ENCODE measurements at places on chromosomes 11 and 22.

DNA sequence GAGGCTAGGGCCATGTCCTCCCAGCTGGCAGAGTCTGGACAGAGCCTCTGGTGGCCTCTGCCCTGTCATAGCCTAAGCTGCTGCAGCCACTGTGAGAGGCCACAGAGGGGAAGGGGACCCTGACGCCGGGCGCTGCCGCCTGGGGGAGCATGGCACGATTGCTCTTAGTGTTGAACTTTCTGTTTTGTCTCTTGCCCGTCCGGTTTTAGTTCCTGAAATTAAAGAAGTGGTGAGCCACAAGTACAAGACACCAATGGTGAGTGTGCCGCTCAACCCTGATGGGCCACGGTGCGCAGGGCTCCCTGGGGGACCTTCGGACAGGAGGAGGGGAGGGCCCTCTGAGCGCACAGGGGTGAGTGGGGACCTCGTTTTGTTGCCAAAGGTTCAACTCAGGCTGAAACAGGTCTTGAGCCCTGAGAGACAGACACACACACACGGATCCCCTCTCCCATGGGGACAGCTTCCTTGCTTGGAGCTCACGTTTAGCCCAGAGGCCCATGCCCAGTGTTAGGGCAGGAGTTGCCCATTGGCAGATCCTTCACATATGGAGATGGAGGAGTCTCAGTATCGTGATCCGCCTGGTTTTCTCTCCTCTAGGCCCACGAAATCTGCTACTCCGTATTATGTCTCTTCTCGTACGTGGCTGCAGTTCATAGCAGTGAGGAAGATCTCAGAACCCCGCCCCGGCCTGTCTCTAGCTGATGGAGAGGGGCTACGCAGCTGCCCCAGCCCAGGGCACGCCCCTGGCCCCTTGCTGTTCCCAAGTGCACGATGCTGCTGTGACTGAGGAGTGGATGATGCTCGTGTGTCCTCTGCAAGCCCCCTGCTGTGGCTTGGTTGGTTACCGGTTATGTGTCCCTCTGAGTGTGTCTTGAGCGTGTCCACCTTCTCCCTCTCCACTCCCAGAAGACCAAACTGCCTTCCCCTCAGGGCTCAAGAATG is 23.8 kb downstream of the MYBPC3 start:
- no peak for DNase-seq

- no peak for DNase-seq
These were observed 153.9 kb downstream of the CHST1 start for GRCh38 chr11:45511566-45511965.

- no peak for DNase-seq
These were observed 11.1 kb downstream of the C11orf42 start for GRCh38 chr11:6216501-6216900.

DNA sequence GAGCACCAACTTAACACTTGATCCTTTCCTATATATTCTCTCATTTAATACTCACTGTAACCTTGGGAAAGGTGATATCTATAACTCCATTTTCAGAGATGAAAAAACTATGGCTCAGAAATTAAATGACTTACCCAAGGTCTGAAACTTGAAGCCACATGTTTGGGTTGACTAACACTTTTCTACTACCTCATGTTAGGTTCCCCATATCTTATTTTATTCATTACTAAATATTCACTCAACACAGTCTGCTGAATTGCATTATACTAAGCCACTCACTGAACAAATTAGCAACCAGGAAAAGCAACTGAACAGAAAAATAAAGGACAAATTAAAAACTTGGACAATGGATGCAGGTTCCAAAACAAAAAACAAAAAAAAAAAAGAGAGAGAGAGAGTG is 59.9 kb downstream of the FAM168A start:
- DNase-seq, result no peak

GRCh38 chr11:1839924-1840779 is 1.4 kb downstream of the TNNI2 start:
- DNase-seq, result no peak

DNA sequence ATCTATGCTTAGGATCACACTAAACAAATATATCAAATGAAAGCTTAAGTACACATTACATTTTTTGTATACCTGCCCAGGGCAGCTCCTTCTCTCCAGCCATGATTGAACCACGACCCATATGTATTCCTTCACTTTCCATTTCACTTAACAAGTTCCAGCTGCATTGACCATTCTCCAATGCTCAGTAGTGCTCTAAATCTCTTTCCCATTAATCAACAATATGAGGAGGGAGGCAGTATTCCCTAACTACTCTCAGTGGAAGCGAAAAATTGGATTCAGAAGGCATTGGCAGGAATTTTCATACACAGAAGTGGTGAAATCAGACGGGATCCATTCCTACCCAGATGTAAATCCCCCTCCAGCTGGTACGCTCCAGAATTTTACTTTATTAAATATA is 372.0 kb upstream of the LUZP2 start:
- DNase-seq, result no peak

GRCh38 chr11:123479048-123479837 is 49.2 kb downstream of the GRAMD1B start:
- DNase-seq, result no peak

GRCh38 chr11:32341620-32342613 is 93.4 kb downstream of the WT1 start:
- no peak for DNase-seq

GRCh38 chr11:130001461-130002351 is 929 bp downstream of the PRDM10 start:
- DNase-seq, result no peak

GRCh38 chr11:116311206-116311605 is 461.6 kb downstream of the BUD13 start:
- DNase-seq, result peak; percentile 33

- no peak for DNase-seq
These were observed 5.5 kb downstream of the TTC28 start for GRCh38 chr22:28674121-28674563.

GRCh38 chr11:41398175-41398574 is 61.3 kb downstream of the LRRC4C start:
- no peak for DNase-seq

DNA sequence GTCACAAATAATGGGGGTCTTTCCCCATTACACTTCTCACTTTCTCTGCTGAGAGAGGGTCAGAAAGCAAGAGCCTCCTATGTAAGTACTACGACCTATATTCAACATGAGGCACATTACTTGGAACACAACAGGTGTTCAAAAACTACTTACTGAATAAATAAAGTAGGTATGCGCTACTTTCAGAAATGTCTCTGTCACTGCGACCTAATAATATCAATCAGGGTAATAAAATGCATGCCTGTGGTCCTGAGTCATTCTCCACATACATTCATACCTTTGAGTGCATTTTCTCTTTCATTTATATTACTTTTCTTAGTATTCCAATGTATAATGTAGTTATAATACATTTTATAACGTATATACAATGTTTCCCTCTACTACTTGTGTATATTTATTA is 838.9 kb downstream of the DLG2 start:
- DNase-seq, result no peak

- no peak for DNase-seq
These were observed 566 bp downstream of the DDB1 start for GRCh38 chr11:61332281-61332796.

DNA sequence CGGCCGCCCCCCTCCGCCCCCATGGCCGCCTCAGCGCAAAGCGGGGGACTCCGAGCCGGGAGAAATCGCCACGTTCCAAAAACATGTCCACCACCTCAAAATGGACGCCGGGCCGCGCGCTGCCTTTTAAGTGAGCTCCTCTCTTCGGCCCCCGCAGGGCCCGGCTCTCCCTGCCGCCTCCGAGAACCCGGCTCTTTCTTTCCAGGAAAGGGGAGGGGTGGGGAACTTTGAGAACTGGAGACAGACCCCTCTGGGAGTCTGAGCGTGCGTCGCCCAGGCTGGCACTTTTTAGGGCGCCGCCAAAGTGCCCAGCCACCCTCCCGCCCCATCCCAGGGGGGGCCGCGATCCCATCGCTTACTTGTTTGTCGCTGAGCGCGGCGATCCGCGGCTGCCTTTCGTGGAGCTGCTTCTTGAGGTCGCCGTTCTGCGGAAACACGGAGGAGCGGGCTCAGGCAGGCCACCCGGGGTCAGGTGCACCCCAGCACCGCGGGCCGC is 1.6 kb downstream of the PHF21B start:
- no peak for DNase-seq

- no peak for DNase-seq
These were observed 23.8 kb downstream of the ART5 start for GRCh38 chr11:3617990-3618389.

GRCh38 chr11:118870396-118871343 is 13.0 kb upstream of the CXCR5 start:
- no peak for DNase-seq

GRCh38 chr11:121716060-121716459 is 263.3 kb upstream of the SORL1-AS1 start:
- DNase-seq, result no peak

DNA sequence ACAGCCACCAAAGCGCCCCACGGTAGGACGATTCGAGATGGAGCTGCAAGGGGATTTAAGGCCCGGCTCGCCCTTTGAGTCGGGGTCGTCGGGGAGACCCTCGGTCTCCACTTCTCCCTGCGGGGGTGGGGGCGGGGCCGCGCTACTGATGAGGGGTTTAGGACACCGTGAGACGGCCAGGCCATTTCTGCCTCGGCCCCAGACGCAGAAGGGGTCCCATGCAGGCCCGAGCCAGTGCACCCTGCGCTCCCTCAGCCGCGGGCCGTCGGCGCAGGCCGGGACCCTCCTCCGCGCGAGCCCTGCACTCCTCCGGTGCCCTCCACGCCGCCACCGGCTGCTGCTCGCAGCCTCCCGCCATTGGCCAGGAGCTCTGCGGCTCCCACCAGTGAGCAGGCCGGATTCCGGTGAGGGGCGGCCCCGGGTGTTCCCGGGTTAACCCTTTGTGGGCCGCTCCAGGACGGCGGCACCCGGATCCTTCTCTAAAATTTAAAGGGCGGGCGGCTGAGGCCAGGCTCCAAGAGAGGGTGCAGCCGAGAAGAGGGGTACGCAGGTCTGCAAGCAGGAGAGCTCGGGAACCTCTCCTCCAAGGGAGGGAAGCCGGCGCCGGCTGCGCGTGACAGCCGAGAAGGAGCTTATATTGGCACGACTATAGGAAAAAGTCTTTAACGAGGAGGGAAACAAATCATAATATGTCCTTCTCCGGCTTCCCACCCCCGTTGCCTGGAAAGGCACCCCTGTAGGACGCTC is 18.0 kb downstream of the CREB3L1 start:
- no peak for DNase-seq

GRCh38 chr11:30585892-30586250 is 282 bp downstream of the MPPED2 start:
- no peak for DNase-seq

DNA sequence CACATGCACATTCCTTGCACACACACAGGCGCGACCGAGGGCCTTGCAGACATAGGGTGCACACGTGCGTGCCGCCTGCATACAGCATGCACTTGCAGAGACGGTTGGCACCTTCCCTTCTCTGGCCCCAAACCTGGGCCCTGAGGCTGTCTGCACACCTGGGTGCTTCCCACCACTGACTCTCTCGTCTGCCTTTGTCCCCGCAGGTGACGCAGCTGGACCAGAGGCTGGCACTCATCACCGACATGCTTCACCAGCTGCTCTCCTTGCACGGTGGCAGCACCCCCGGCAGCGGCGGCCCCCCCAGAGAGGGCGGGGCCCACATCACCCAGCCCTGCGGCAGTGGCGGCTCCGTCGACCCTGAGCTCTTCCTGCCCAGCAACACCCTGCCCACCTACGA is 38.0 kb downstream of the CDKN1C start:
- no peak for DNase-seq

GRCh38 chr11:125468852-125469251 is 27.2 kb downstream of the FEZ1 start:
- no peak for DNase-seq

DNA sequence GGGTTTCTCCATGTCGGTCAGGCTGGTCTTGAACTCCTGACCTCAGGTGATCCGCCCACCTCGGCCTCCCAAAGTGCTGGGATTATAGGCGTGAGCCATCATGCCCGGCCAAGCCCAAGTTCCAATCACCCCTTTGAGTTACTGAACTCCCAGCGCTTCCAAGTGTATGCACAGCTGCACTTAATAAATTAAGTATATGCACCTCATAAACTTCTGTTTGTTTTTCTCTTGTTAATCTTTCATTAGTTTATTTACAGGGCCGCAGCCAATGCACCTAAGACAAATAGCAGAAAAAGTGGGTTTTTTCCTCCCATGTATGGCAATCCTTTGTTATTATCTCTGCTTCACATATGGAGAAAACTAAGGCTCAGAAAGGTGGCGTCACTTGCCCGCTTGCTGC is 21.3 kb downstream of the SYN3 start:
- DNase-seq, result no peak

DNA sequence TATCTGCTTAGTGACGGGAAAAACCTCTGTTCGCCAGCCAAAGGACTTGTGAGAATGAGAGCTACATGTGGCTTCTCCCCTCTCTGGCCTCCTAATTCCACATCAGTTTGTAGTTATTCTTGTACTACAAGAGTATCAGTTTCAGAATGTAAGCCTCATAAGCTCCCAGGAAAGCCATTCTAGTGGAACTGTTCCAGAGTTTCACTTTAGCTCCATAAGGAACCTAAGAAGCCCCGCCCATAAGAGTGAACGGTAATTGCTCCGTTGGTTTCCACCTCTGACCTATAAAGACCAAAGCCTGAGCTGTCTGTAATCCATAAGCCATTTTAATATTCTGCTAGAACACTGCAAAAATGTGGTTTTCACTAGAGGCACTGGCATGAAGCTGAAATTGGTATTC is 53.0 kb downstream of the SIK3 start:
- DNase-seq, result no peak

DNA sequence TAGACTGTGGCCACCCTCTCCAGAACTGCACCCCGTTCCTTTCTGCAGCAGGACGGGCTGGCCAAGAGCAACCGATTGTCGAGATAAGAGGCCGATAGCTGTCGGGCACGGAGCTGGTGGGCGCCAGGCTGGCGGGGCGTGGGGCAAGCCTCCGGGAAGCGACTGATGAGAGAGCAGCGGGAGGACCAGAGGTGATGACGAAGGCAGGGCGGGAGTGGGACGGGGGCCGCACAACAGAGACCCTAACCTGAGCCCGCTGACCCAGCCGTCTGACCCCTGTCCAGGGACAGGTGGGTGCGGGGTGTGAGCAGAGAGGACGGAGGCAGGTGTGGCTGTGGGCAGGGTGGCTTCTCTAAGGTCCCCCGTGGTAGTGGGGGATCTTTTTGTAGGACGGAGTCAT is 7.3 kb upstream of the BRSK2 start:
- no peak for DNase-seq

GRCh38 chr11:78351193-78351592 is 66.4 kb downstream of the GAB2 start:
- peak; percentile 47 for DNase-seq

- no peak for DNase-seq
These were observed 22.1 kb downstream of the LMO2 start for GRCh38 chr11:33869481-33870422.

- no peak for DNase-seq
These were observed 4.6 kb downstream of the PHOX2A start for GRCh38 chr11:72239313-72239848.

- DNase-seq, result no peak
These were observed 1.9 kb downstream of the HTR3B start for GRCh38 chr11:113906516-113906915.
